ENCODE measurements at places on chromosomes 2 and 18.
A peak's percentile ranks its signal among the peaks of the same experiment; 100 is the strongest.

DNA sequence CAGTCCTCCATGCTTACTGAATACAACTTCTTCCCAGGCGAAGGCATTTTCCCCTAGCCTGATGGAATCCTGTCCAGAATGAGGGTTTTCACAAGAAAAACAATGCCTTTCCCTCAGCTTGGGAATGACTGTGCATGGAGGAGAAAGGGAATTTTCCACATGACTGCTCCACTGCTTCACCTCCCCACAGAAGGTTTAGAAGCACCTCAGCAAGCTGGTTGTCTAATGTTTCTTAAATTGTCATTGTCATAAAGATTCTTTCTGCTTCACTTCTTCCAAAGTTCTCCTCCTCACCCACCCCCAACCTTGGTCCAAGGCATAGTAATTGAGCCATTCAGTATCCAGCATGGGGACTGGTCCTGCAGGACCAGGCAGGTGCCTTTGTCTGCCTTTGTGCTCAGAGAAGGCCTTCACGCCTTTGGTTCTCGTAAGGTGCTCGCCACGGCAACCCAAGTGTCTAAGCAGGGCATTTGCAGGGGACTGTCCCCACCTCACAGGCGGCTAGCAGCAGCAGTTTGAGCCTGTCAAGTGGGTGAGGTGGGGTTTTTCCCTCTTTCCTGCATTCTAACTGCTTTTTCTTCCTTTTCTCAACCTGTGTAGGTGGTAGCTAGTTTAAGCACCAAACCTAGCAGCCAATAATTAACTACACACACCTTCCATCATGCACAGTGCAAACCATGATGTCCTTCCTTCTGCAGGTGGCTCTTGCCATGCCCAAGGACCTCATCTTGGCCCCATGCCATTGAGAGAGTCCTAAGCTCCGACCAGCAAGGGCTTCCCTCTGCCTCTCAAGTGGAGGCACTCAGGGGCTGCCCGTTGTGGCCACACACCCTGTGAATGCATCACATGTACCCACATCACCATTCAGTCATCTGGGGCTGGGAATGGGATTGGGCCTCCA lies 65.7 kb upstream of the BCL2L11 start:
- DNase-seq: peak; percentile 58

DNA sequence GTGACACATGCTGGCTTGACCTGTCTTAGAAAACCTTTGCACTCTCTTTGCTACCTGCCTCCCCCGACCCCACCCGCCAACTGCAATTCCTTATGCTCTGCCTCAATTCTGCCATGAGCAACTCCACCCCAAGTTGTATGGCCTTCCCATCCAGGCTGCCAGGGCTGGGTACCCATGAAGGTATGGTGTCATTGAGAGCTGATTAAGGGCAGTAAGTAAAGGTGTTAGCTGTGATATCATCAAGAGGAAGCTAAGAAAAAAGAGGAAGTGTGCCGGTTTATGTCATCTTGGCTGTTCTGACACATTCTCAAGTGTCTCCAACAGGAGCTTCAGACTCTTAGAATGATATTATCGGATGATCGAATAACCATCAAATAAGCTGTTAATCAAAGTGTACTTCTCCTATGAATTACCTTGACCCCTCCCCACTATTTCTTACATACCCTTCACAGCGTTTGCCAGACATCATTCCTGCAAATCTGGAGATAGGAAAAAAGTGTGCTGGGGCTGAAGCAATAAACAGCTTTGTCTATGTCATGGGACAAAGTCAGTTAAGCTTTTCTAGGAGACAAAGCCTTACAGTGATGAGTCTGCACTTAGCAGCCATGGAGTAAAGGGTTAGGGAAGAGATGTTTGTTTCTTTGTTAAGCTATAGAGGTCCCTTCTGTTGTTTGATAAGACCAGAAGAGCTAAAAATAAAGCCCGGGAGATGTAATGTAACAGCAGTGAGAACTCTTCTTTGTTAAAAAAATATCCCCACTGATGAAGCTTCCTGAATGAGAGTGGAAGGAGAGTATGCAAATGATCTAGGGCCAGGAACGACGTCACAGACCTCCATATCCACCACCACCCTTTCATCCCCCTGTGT lies 40.4 kb upstream of the SMAD2 start:
- DNase-seq: no peak

- DNase-seq: no peak
These were observed 3.8 kb upstream of the PTPN4 start for GRCh38 chr2:119755906-119756305.

DNA sequence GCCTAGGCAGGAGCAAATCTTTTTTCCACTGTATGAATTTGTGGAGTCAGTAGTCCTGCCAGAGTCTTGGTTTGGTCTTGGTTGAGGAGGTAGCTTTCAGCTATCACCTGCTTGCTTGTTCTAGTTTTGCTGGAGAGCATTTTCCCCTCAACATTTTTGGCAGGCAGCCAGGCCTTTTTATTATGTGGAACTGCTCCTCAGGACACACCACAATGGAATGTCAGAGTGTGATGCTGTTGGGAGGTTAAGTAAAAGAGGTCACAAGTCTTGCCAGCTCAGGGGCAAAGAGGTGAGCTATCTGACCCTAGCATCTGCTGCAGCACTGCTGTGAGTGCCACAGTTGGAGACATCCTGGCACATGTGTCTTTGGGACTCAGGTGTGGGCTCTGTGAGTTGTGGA lies 258.0 kb downstream of the CNTNAP5 start:
- no peak for DNase-seq

GRCh38 chr2:219511547-219512325 lies 2.5 kb upstream of the ASIC4 start:
- DNase-seq: no peak

- peak; percentile 72 for DNase-seq
These were observed 3.8 kb downstream of the LBH start for GRCh38 chr2:30235008-30235655.

- DNase-seq: no peak
These were observed 1495.2 kb upstream of the NXPH2 start for GRCh38 chr2:140275427-140275826.

GRCh38 chr18:7870855-7871254 lies 303.7 kb downstream of the PTPRM start:
- no peak for DNase-seq

DNA sequence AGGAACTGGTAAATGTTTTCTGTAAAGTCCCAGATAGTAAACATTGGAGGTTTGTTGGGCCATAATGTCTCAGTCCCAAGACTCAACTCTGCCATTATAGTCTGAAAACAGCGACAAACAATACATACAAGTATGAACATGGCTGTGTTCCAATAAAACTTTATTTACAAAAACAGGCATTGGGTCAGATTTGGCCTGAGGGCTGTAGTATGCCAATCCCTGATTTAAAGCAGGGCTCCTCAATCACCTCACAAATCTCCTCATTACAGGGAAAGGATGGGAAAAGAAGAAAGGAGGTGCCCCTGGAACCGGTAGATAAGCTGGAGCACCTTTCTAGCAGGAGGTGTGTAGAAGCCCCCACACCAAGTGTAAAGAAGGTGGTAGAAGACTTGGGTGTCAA lies 48.9 kb upstream of the UPP2 start:
- DNase-seq: no peak

GRCh38 chr2:128313091-128313836 lies 5.4 kb downstream of the HS6ST1 start:
- no peak for DNase-seq

GRCh38 chr2:211673133-211673905 lies 865.3 kb downstream of the ERBB4 start:
- DNase-seq: no peak

- no peak for DNase-seq
These were observed 75.1 kb upstream of the TANK start for GRCh38 chr2:161085149-161085548.

- DNase-seq: no peak
These were observed 231.0 kb downstream of the DCC start for GRCh38 chr18:52570975-52571374.

DNA sequence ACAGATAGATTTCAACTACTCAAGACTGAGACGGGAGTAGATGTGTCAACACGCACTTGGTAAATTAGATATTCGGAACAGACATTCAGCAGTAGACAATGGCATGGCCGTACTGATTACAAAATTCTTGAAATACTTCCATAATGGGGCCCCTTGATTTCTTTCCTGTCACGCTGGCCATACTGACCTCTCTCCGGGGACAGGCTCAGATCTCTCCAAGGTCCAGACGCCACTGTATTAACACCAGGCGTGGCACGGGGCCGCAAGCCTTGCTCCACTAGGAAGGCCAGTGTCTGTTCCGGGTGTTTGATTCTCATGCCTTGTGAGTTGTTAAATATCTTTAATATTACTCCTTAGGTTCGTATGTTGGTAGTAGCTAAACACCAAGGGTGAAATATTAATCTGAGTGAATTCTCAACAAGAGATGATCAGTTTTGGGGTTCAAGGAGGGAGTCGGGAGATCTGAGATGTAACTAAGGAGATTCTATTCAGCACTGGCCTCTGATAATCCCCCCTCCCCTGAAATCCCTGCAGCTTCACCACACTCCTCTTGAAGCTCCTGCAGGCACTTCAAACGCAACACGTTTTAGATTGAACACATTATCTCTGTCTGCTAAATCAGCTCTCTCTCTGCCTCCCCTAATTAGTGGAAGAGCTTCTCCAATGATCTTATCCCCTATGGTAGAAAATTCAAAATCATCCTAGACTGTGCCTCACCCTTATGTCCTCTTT lies 2.2 kb upstream of the EHD3 start:
- DNase-seq: no peak

- DNase-seq: no peak
These were observed 257.2 kb downstream of the TXNL1 start for GRCh38 chr18:56381196-56381595.

DNA sequence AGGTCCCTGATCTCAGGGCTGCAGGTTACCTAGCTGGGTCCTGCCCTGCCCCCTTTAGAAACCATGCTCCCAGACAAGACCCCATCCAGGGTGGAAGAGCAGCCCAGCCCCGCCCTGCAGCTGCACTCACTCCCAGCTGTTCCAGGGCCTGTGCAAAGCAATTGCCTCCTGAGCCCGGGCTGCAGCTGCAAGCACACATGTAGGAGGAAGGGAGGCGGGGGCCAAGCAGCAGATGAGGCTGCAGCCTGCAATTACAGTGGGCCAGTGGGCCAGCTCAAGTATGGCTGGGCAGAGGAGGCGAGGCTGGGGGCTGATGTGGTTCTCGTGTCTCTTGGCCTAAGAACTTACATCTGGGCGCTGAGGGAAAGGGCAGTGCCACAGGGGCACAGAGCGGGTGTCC lies 65.4 kb upstream of the TUBA3E start:
- DNase-seq: no peak

- DNase-seq: no peak
These were observed 125.5 kb upstream of the SERTAD2 start for GRCh38 chr2:64779117-64779690.

DNA sequence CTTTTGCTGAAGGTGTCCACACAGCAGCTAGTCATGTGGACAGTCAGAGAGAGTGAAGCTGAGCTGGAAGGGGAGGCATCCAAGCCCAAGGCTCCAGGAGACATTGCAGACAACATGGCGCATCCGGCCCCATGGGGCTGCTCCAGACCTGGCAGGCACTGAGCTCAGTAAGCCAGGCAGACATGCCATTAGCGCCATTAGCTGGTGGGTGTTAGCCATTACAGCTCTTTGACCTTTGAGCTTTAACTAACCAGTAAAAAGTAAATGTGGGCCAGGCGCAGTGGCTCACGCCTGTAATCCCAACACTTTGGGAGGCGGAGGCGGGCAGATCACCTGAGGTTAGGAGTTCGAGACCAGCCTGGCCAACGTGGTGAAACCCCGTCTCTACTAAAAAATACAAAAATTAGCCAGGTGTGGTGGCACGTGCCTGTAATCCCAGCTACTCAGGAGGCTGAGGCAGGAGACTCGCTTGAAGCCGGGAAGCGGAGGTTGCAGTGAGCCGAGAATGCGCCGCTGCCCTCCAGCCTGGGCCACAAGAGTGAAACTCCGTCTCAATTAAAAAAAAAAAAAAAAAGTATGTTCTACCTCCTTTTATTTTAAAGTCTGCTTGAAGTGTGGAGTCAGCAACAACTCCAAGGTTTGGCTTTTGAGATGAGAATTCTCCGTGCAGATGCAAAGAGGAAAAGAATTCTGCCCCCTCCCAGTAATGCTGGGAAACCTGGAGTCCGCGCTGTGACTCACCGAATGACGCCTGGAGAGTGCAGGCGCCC lies 69.4 kb downstream of the TWSG1 start:
- DNase-seq: no peak

- peak; percentile 41 for DNase-seq
These were observed 290.3 kb downstream of the TRIB2 start for GRCh38 chr2:13006829-13007717.

All from activated T-cell treated with anti-CD3 and anti-CD28 coated beads, Interleukin-2, amount 50 U/mL, for 72 hours (primary cell).